Natural killer cell treated with Interleukin-12 subunit alpha and Interleukin-12 subunit beta and Interleukin-15 and Interleukin-18, amount 100 ng/mL, for 72 hours (primary cell): ENCODE measurements at places on chromosomes 11 and 22.

- DNase-seq, result no peak
- H3K27me3 ChIP-seq, result no peaks in the 10 kb centered on the region
- no peak overlapping the region for H3K4me3 ChIP-seq
- no peak overlapping the region for H3K27ac ChIP-seq
- peaks cover 3% of the 10 kb centered on the region for H3K4me1 ChIP-seq
Observed at GRCh38 chr22:27975381-27976013, 56.4 kb upstream of the PITPNB start.

GRCh38 chr11:19073454-19074415 lies 13.2 kb upstream of the MRGPRX2 start:
- peaks cover 6% of the 10 kb centered on the region for H3K4me1 ChIP-seq
- H3K4me3 ChIP-seq, result no peak overlapping the region
- no peak for DNase-seq
- peaks cover 12% of the 10 kb centered on the region for H3K36me3 ChIP-seq
- H3K27me3 ChIP-seq, result peaks cover 13% of the 10 kb centered on the region
- no peak overlapping the region for H3K27ac ChIP-seq

GRCh38 chr11:130400781-130401483 lies 27.5 kb downstream of the ADAMTS8 start:
- H3K27me3 ChIP-seq, result peaks cover 27% of the 10 kb centered on the region
- H3K4me3 ChIP-seq, result no peak overlapping the region
- no peak overlapping the region for H3K27ac ChIP-seq
- H3K4me1 ChIP-seq, result peaks cover 22% of the 10 kb centered on the region

GRCh38 chr11:94507485-94507884 lies 4.8 kb upstream of the C11orf97 start:
- no peak overlapping the region for H3K27ac ChIP-seq
- H3K4me3 ChIP-seq, result no peak overlapping the region
- peaks cover 8% of the 10 kb centered on the region for H3K4me1 ChIP-seq

GRCh38 chr22:28548406-28548805 lies 131.2 kb downstream of the TTC28 start:
- H3K27me3 ChIP-seq, result peaks cover 19% of the 10 kb centered on the region
- DNase-seq, result no peak
- no peaks in the 10 kb centered on the region for H3K36me3 ChIP-seq

GRCh38 chr22:27045103-27045947 lies 387.9 kb downstream of the MIAT start:
- H3K27ac ChIP-seq, result no peak overlapping the region
- peaks cover 25% of the 10 kb centered on the region for H3K27me3 ChIP-seq
- DNase-seq, result no peak
- H3K4me1 ChIP-seq, result no peaks in the 10 kb centered on the region
- H3K4me3 ChIP-seq, result no peak overlapping the region

- H3K27ac ChIP-seq, result no peak overlapping the region
- no peaks in the 10 kb centered on the region for H3K4me1 ChIP-seq
- H3K4me3 ChIP-seq, result no peak overlapping the region
- H3K27me3 ChIP-seq, result no peaks in the 10 kb centered on the region
- no peaks in the 10 kb centered on the region for H3K36me3 ChIP-seq
Observed at GRCh38 chr11:30451167-30451566, 128.3 kb downstream of the ARL14EP start.

GRCh38 chr11:110345743-110346142 lies 49.3 kb upstream of the RDX start:
- no peaks in the 10 kb centered on the region for H3K27me3 ChIP-seq
- peaks cover 11% of the 10 kb centered on the region for H3K36me3 ChIP-seq
- H3K4me1 ChIP-seq, result peaks cover 54% of the 10 kb centered on the region
- H3K27ac ChIP-seq, result peak overlapping the region; percentile 98

DNA sequence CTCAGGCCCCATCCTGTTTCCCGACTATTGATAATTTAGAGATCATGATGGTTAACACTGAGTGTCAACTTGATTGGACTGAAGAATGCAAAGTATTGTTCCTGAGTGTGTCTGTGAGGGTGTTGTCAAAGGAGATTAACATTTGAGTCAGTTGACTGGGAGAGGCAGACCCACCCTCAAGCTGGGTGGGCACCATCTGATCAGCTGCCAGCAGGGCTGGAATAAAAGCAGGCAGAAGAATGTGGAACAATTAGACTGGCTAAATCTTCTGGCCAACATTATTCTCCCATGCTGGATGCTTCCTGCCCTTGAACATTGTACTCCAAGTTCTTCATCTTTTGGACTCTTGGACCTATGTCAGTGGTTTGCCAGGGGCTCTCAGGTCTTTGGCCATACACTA lies 1170.0 kb upstream of the CNTN5 start:
- no peak overlapping the region for H3K27ac ChIP-seq
- no peak overlapping the region for H3K4me3 ChIP-seq
- no peaks in the 10 kb centered on the region for H3K4me1 ChIP-seq

- H3K4me1 ChIP-seq, result no peaks in the 10 kb centered on the region
- no peak overlapping the region for H3K4me3 ChIP-seq
- DNase-seq, result no peak
- H3K27ac ChIP-seq, result no peak overlapping the region
- peaks cover 23% of the 10 kb centered on the region for H3K27me3 ChIP-seq
Observed at GRCh38 chr22:28254396-28254795, 335.3 kb upstream of the PITPNB start.

DNA sequence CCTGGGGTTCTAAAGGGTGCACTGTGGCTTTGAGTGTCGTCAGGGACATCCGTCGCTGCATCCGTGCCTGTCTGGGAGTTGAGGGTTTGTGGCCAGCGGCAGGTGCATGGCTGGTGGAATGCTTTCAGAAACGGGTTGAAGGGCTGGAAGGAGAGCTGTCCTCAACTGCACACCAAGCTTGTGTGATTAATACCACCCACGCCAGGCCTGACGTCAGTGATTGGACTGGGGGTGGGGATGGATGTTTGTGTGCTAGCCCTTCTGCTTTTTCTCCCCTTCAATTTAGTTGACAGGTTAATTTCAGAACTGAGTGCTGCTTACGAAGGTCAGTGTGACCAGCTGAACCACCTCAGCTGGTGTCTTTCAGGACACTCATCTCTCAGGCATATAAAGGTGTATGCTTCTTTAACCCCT lies 3.2 kb upstream of the GAB2 start:
- H3K27me3 ChIP-seq, result peaks cover 30% of the 10 kb centered on the region
- H3K4me1 ChIP-seq, result peaks cover 30% of the 10 kb centered on the region
- no peak overlapping the region for H3K4me3 ChIP-seq
- H3K36me3 ChIP-seq, result no peaks in the 10 kb centered on the region
- no peak overlapping the region for H3K27ac ChIP-seq
